ENCODE measurements at places on chromosomes 13 and 19.

DNA sequence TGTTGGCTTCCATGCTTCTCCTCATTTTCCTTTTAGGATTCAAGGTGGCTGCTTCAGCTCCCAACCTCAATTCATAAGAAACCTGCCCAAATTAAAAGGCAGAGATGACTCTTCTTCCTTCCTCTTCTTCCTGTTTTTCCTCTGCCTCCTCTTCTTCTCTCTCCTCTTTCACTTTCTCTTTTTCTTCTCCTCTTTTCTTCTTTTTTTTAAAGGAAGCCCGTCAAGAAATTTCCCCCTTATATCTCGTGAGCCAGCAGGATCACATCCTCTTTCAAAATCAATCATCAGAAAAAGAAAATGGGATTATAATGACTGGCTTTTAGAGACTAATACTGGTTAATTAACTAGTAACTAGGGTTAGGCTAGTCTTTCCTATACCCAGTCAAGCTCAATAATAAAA lies 220.3 kb downstream of the NBEA start:
- no peak for DNase-seq

- DNase-seq = no peak
Measured at GRCh38 chr13:24613128-24613527, 67.1 kb upstream of the ATP12A start.

DNA sequence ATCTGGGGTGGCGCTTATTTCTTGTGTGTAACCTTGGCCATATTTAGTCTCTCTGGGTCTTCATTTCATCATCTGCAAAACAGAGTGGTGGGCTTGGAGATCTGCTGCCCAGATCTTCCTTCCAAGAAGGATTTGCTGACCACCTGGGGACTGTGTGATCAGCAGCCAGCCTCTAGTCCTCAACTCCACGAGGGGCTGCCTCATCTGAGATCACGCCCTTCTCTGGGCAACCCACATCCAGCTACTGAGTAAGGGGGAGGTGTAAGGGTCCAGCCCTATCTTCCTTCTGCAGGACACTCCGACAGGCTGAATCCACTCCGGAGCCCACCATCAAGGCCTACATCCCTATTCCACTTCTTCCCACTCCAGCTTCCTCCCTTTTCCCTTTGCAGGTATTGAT lies 57.9 kb downstream of the CHST8 start:
- DNase-seq = no peak

GRCh38 chr13:20473139-20473538 lies 52.5 kb downstream of the CRYL1 start:
- DNase-seq = no peak

DNA sequence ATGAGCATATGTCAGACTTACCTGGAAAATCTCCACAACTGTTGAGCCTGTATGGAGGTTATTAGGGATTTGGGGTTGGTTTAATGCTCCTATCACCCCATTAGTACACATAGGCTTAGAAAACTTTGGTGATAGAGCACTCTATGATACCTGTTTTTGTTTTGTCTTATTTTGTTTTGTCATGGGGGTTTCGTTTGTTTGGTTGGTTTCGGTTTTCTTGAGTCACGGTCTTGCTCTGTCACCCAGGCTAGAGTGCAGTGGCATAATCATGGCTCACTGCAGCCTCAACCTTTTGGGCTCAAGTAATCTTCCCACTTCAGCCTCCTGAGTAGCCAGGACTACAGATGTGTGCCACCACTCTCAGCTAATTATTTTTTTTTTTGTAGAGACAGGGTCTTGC lies 70.0 kb downstream of the MZT1 start:
- no peak for DNase-seq

All from stimulated activated naive CD8-positive, alpha-beta T cell treated with anti-CD3 and anti-CD28 coated beads, Interleukin-15, amount 100 ng/mL, for 72 hours (primary cell).